Esophagus (tissue), 2 donors: ENCODE measurements at places on chromosomes 1 and 21. TPM values are rescaled to one million over a fixed set of nuclear protein-coding genes. Genes with fewer than 3 reads are reported as not detected.

SLC35F3 gene
- 0.24 TPM for polyA plus RNA-seq

OR2G2 gene
- polyA plus RNA-seq = not detected

KAZN gene
- 29.3 TPM for polyA plus RNA-seq

KRTAP22-2 gene
- not detected for polyA plus RNA-seq

ZMYND12 gene
- polyA plus RNA-seq = 0.36 TPM

RNU1-2 gene
- not detected for polyA plus RNA-seq

GOLT1A gene
- 0.81 TPM for polyA plus RNA-seq

ALX3 gene
- polyA plus RNA-seq = 0.04 TPM

GABRD gene
- 0.27 TPM for polyA plus RNA-seq

LCE1F gene
- polyA plus RNA-seq = not detected

TRPM2 gene
- polyA plus RNA-seq = 1.2 TPM

DNALI1 gene
- 1.1 TPM for polyA plus RNA-seq
